Dermis blood vessel endothelial cell (primary cell): ENCODE measurements at places on chromosomes 1 and 21. TPM values are rescaled to one million over a fixed set of nuclear protein-coding genes. Genes with fewer than 3 reads are reported as not detected.

The VAV3 gene
- total RNA-seq = 57.0 and 63.2 TPM in 2 replicates

The NPR1 gene
- 54.4 and 56.5 TPM in 2 replicates for total RNA-seq

The MATN1 gene
- 0.17 TPM in 1 of 2 replicates, not detected in the other for total RNA-seq

The TMOD4 gene
- total RNA-seq = 0.56 TPM in 1 of 2 replicates, not detected in the other

The OR6K3 gene
- total RNA-seq = not detected in 2 replicates
